ENCODE measurements at places on chromosomes 13 and 19.

DNA sequence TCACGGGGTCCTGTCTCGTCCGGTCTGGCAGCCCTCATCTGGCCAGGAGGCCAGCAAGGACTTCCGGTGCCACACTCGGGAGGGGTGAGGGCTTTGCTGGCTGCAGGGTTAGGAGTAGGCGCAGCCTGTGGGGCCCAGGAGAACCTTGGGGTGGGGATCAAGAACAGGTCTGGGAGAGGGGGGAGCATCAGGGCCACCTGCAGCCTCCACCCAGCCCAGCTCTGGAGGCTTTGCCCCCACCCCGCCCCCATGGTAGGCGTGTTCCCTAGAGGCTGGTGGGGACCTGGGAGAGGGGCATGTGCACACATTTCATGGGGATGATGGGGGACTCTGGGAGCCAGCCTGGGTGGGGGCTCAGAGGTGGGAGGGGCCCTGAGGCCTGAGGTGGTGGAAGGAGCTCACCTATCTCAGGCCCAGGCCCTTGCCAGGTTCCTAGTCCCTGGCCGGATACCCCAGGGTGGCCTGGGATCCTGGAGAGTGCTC lies 23.3 kb downstream of the WTIP start:
- no peak for DNase-seq

DNA sequence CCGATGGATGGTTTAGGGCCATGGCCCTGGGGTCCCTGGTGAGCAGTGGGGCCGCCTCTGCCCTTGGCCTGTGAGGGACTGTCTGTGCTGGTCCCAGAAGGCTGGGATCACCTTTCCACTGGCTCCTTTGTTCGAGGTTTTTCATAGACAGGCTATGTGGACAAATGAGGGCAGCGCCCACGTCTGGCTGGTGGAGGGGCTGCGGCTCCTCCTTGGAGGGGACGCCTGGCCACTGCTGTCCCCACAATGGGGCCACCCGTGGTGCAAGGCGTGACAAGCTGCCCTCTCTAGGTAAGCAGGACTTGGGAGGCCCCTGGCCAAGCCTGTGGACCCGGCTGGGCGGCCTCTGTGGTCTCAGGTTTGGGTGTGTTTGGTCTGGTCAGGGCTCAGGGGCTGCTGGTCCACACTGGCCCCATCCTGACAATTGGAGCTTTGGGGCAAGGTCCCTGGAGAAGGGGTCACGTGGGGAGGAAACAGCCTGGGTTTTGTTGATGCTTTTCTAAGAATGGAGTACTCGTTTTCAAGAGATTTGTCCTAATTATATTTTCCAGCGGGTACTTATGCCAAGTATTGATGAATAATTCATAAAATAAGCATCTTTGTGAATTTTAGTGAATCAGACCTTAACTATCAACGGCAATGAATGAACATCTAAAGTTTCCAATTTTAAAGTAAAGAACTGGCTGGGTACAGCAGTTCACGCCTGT lies 33.3 kb downstream of the MCF2L start:
- DNase-seq: no peak

- no peak for DNase-seq
Measured at GRCh38 chr13:99655351-99656091, 154.2 kb downstream of the TM9SF2 start.

- no peak for DNase-seq
Measured at GRCh38 chr13:41224113-41225110, 30.0 kb upstream of the KBTBD7 start.

DNA sequence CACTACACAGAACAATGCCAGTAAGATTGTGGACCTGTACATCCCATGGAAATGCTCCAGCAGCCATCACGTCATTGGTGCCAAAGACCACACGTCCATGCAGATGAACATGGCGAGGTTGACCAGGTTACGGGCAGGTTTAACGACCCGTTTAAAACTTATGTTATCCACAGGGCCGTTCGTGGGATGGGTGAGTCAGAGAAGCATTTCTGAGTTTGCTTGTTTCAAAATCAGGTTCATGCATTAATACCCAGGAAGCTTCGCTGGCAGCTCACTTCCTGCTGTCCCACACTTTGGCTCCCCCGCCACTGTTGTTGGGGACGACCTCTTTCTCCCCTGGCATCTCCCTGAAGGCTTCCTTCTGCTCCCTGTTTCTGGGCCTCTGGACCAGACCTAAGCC lies 194.1 kb downstream of the USP12 start:
- DNase-seq: no peak

- DNase-seq: no peak
Measured at GRCh38 chr19:17950310-17951156, 16.4 kb upstream of the KCNN1 start.

DNA sequence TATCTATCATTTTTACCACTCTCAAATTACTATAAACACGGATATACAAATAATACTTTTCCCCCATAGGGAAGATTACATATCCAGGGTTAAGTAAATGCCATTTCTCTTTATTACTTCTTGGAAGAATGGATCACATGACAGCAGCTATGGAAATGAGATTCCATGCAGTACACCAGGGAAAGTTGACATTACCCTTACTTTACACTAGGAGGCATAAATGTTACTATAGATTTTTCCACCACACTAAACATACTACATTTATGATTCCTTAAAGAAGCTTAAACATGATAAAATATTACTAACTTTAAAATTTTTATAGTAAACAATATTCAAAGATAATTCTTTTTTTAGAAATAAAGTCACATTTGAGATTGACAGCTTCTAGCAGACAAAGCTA lies 611.4 kb downstream of the PCDH9 start:
- DNase-seq: no peak

- no peak for DNase-seq
Measured at GRCh38 chr13:30766231-30766630, 30.9 kb downstream of the ALOX5AP start.

- DNase-seq: no peak
Measured at GRCh38 chr19:49855277-49855675, 4.3 kb downstream of the PTOV1 start.

DNA sequence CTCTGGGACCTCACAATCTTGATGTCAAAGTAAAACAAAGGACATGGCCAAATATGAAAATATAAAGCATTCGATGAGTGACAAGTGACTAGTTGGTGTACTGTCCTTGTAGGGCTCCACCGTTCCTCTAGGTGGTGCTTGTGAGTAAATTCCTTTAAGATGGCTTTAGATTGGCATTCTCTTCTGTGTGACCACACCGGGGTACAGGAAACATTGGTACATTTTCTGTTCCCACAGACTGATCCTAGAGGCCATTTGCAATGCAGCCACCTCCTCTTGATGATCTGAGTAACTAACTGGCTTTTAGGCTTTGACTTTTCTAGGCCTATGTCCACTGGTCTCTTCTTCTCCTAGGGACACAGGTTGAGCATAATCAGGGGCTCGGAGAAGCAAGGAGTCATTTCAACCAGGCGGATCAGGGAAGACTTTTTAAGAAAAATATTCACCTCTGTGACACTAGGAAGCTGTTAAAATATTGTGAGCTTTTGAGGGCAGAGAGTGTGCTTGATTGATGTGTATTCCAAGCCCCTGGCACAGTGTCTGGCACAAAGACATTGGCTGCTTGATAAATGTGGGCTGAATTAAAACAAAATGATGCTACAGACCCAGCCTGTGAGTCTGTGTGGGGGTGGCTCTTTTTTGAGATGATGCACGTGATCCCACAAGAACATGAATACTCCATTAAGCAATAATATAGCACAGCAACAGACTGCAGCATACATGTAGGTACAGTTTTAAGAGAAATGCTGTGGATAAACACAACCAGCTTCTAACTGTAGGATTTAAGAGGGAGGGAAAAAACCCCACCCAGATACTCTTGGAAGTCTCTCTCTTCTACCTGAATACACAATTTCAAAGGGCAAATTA lies 21.0 kb downstream of the EPSTI1 start:
- no peak for DNase-seq

DNA sequence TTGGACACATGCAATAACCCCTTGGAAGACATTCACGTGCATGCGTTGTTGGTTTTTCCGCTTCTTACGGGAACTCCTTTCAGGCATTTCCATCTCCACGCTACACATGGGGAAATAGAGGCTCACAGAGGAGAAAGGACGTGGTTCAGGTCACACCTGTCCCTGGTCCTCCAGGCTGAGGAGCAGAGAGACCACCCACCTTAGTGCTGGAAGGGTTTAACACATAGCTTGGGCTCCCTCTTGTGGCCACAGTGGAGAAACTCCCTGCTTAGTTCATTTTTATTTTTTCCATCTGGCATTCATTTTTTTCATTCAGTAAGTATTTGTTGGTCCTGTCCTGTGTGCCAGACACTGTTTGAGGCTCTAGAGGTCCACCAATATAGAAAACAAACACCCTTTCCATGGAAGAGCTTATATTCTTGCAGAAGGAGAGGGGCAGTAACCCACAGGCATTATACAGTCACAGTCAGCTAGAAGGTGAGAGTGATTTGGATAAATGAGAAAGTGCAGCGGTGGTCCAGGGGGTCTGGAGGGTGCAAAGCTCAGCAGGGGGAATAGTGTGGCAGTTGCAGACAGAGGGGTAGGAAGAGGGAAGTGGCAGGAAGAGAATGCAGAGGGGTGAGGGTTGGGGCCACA lies 24.2 kb upstream of the TTYH1 start:
- DNase-seq: no peak

DNA sequence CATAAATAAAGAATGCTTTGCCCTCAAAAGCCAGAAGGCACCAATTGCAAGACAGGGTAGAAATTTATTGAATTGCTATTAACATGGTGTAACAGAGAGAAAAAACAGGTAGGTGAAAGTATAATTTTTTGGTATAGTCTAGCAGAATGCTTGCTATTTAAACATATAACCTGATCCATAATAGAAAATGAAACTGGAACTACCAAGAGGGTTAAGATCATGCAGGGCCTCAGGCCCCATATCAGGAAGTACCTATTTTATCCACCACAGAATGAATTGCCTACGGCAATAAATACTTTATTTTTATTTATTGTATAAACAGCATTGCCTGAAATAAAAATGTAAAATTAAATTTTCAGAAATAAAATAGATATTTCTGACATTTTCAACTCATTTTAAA lies 159.5 kb downstream of the PRR20E start:
- no peak for DNase-seq
